ENCODE measurements at places on chromosomes 12 and 14. TPM values are rescaled to one million over a fixed set of nuclear protein-coding genes. Genes with fewer than 3 reads are reported as not detected.
A peak's percentile ranks its signal among the peaks of the same experiment; 100 is the strongest.

Gene IGF1
- 15.5 TPM for total RNA-seq

DNA sequence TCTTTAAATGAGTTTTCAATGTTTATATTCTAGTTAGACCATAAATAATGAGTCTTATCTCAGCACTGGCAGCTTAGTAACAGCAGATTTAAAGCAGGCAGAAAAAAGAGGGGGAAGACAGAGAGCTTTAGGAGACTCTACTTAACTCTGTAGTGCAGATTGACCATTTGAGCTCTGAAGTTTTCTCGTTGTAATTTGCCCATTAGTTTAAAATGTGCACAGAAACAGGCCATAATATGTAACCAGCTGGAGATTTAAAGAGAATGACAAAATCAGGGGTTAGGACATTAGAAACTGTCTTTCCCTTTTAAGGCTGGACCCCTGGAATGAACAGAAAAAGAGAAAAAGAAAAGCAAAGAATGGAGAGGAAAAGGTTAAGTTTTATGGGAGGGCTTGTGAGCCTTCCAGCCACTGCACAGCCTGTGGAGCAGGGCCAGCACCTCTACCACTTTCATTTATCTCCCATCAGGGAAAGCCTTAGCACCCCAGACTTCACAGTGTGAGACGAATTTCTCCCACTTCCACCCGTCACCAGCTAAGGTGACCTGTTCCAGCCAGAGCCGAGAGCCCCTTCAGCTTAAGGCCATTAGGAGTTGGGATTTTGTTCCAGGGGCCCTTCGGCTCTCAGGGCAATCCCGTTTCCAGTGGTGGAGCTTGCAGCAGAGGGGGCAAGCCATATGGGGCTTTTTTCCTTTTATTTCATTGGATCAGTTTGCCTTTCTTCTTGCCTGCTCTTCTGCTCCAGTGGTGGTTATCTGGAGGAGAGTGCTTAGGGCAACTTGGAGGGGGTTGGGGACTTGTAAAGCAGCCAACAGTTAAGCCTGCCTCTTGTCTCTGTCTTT lies 8.0 kb downstream of the IL22 start:
- H3K27ac ChIP-seq, result peak overlapping the region; percentile 80
- peak overlapping the region; percentile 6 for H3K4me3 ChIP-seq
- H3K36me3 ChIP-seq, result no peaks in the 10 kb centered on the region
- peaks cover 16% of the 10 kb centered on the region for H3K4me1 ChIP-seq

DNA sequence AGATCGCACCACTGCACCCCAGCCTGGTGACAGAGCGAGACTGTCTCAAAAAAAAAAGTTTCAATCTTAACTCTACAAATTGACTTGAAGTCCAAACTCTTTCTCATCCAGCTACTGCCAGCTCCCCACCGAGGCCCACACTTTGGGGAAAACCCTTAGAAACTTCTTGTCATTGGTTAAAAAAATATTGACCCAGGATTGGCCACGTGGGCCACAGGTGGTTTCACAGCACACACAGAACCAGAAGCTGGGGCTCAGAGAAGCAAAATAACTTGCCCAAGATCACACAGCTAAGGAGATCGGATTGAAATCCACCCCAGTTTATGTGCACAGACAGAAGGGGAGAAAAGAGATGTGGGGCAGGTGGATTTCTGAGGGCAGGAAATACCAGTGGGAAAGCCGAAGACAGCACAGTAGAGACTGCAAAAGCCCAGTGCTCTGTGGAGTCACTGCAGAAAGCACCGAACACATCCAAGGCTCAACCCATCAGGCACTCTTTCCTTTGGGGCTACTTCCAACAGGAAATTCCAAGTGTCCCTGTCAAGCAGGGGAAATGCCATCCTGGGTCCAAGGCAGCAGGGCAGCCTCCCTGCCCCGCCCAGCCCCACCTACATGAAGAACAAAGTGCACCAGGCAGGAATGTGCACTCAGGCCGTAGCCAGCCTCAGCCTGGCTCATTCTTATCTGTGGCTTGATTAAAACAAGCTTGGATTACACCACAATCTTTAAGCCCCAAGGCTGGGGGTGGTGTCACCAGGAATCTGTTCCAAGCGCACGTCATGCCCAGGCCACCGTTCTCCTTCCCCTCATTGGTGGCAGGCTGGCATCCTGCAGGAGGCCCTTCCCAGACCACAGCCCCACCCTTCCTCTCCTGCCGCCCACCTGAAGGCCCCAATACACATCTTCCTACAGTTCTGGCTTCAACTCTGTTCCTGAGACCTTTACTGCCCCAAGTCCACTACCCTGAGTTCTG lies 72.5 kb downstream of the ITPK1 start:
- no peaks in the 10 kb centered on the region for H3K36me3 ChIP-seq
- peaks cover 81% of the 10 kb centered on the region for H3K4me1 ChIP-seq
- DNase-seq, result peak; percentile 92
- peak overlapping the region; percentile 89 for H3K27ac ChIP-seq
- H3K27me3 ChIP-seq, result no peaks in the 10 kb centered on the region
- no peak overlapping the region for H3K4me3 ChIP-seq

- no peak overlapping the region for H3K4me3 ChIP-seq
- H3K4me1 ChIP-seq, result no peaks in the 10 kb centered on the region
- no peak for DNase-seq
- H3K27me3 ChIP-seq, result no peaks in the 10 kb centered on the region
These were observed 171.8 kb downstream of the FLRT2 start for GRCh38 chr14:85701763-85702162.

- no peaks in the 10 kb centered on the region for H3K27me3 ChIP-seq
- no peak overlapping the region for H3K4me3 ChIP-seq
- H3K36me3 ChIP-seq, result no peaks in the 10 kb centered on the region
- no peak for DNase-seq
These were observed 407.3 kb downstream of the AEBP2 start for GRCh38 chr12:19846574-19846973.

GRCh38 chr12:79183003-79183402 lies 318.4 kb downstream of the SYT1 start:
- no peaks in the 10 kb centered on the region for H3K4me1 ChIP-seq
- no peak overlapping the region for H3K4me3 ChIP-seq
- no peaks in the 10 kb centered on the region for H3K36me3 ChIP-seq
- no peak overlapping the region for H3K27ac ChIP-seq
- H3K27me3 ChIP-seq, result no peaks in the 10 kb centered on the region

DNA sequence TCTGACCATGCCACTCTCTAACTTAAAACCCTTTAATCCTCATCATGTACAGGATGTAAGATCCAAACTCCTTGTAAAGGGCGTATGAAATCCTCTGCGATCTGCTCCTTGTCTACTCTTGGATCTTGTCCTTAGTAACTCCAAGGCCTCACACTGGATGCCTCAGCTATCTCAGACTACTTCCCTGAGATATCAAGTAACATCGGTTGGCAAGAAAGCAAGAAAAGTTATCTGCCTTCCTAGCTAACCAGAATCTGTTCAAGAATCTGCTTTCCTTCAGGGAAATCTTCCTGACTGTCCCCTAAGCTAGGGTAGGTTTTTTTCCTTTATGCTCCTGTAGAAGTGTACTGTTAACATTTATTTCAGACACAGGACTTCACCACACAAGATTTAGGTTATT lies 82.6 kb downstream of the TAOK3 start:
- no peak overlapping the region for H3K27ac ChIP-seq
- no peaks in the 10 kb centered on the region for H3K4me1 ChIP-seq
- H3K36me3 ChIP-seq, result no peaks in the 10 kb centered on the region
- no peak for DNase-seq

GRCh38 chr12:77062846-77063461 lies 2.4 kb downstream of the E2F7 start:
- no peaks in the 10 kb centered on the region for H3K36me3 ChIP-seq
- no peak overlapping the region for H3K4me3 ChIP-seq
- no peak for DNase-seq
- H3K27ac ChIP-seq, result no peak overlapping the region

DNA sequence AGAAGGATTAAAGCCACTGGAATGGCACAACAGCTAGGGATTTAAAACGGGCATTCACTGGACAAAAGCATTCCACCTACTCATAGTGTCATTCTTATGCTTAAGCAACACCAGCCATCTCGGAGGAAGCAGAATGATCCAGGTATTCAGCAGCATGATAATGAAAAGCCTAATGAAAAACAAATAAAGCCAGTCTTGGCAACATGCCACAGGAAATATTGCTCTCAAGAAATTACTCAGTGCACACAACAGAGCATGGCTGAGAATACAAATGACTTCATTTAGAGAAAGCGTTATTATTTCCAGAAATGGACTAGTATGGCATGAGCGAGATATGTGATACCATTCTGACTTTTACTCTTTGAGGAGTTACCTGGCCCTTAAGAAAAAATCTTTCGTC lies 442.2 kb downstream of the APAF1 start:
- H3K36me3 ChIP-seq, result no peaks in the 10 kb centered on the region
- H3K27ac ChIP-seq, result no peak overlapping the region
- no peak overlapping the region for H3K4me3 ChIP-seq
- H3K27me3 ChIP-seq, result no peaks in the 10 kb centered on the region

Gene SLCO1C1
- 5.2 TPM for total RNA-seq

Gene WDR89
- total RNA-seq, result 3.8 TPM

DNA sequence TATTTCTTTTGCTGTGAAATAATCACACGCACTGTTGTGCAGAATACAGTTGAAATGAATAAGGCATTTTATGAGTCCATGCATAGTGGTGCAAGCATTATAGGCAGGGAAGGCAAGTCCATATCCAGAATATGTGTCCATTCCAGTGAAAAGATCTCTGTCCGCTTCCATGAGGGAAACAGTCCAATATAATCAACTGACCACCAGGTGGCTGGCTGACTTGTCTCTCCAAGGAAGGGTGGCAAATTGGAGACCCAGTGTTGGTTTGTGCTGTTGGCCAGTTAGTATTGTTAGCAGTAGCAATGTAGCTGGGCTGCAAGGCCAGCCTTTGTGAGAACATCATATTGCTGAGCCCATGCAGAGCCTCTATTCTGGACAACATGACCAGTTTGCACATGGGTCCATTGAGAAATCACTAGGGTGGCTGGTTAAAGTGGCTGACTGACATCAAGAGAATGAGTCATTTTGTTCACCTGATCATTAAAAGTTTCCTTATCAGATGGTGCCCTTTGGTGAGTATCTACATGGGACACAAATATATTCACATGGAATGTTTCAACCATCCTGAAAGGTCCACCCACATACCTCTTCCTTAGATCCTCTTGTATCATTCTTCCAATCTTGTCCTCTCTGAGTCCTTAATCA lies 17.3 kb upstream of the YAF2 start:
- DNase-seq, result no peak
- H3K4me1 ChIP-seq, result no peaks in the 10 kb centered on the region
- no peak overlapping the region for H3K4me3 ChIP-seq
- no peak overlapping the region for H3K27ac ChIP-seq
- H3K36me3 ChIP-seq, result no peaks in the 10 kb centered on the region

Gene ARHGEF40
- total RNA-seq, result 138 TPM

Gene RPS6KA5
- total RNA-seq, result 30.0 TPM

GRCh38 chr12:2783936-2784600 lies 10.7 kb upstream of the FKBP4 start:
- H3K36me3 ChIP-seq, result no peaks in the 10 kb centered on the region
- no peak overlapping the region for H3K4me3 ChIP-seq
- DNase-seq, result peak; percentile 67
- H3K27me3 ChIP-seq, result no peaks in the 10 kb centered on the region

- peaks cover 17% of the 10 kb centered on the region for H3K4me1 ChIP-seq
- no peak overlapping the region for H3K4me3 ChIP-seq
- no peaks in the 10 kb centered on the region for H3K36me3 ChIP-seq
- DNase-seq, result no peak
- H3K27me3 ChIP-seq, result no peaks in the 10 kb centered on the region
These were observed 18.4 kb downstream of the ANO6 start for GRCh38 chr12:45234139-45234865.

- no peak overlapping the region for H3K4me3 ChIP-seq
- no peaks in the 10 kb centered on the region for H3K36me3 ChIP-seq
- H3K27me3 ChIP-seq, result no peaks in the 10 kb centered on the region
- no peak for DNase-seq
These were observed 203.6 kb upstream of the SOX5 start for GRCh38 chr12:24153079-24153478.

Gene PLBD1
- 49.7 TPM for total RNA-seq

Gene CLEC1B
- not detected for total RNA-seq

GRCh38 chr14:105085766-105086165 lies 20.5 kb upstream of the GPR132 start:
- DNase-seq, result no peak
- H3K4me1 ChIP-seq, result peaks cover 39% of the 10 kb centered on the region
- no peak overlapping the region for H3K4me3 ChIP-seq

- H3K36me3 ChIP-seq, result no peaks in the 10 kb centered on the region
- DNase-seq, result no peak
- H3K27me3 ChIP-seq, result no peaks in the 10 kb centered on the region
These were observed 70.0 kb upstream of the BICD1 start for GRCh38 chr12:32036477-32037263.

Gene KLHL33
- not detected for total RNA-seq

DNA sequence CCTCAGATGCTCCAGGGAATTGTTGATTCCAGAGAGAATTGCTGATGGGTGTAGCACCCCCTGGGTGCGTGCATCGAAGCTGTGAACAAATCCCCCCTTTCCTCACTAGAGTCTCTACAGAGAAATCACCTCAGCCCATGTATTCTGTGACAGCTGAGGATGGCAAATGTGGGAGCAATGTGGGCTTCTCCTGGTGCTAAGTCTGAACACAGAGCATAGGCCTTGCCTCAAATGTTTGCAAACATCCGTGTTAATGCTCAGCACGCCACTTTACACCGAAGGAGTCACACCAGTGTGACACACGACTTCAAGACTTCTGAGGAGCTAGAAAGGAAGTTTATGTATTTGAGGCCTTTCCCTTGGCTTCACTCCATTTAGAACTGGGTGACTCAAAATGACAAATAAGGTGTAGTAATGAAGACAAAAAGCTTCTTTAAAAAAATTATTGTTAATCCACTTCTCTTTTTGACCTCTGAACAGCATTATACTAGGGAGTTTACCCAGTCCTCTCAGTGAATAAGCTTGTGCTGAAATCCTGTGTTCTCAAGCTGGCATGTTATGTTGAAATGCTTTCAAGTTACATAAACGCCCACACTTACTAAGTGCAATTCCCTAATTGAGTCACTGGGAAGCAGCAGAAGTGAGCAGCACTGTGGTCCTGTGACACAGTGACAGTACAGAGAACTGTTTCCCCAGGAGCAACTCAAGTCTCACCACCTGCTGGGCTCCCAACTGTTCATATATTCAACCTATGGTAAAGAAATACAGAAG lies 92.9 kb downstream of the FAR2 start:
- H3K27me3 ChIP-seq, result no peaks in the 10 kb centered on the region
- peak overlapping the region; percentile 77 for H3K27ac ChIP-seq
- no peaks in the 10 kb centered on the region for H3K36me3 ChIP-seq
- H3K4me3 ChIP-seq, result no peak overlapping the region

DNA sequence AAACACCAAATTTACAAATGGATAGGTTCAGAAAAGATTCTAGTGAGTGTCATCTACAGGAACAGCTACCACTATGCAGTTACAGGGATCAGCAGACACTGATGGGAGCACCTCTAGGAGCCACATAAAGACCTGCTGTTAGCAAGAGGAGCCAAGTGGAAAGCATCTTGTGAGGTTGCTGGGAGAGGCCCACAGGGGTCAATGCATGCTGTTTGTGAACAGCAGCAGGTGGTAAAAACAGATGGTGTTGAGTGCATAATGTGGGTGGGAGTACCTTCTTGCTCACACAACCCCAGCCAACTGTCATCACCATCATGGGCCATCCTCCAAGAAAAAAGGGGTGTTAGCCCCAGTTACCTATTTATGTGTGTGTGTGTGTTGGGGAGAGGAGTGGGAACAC lies 215.2 kb upstream of the SSTR1 start:
- DNase-seq, result no peak
- no peaks in the 10 kb centered on the region for H3K36me3 ChIP-seq
- H3K4me3 ChIP-seq, result no peak overlapping the region
- H3K4me1 ChIP-seq, result no peaks in the 10 kb centered on the region
- no peaks in the 10 kb centered on the region for H3K27me3 ChIP-seq

Data from transverse colon (tissue), 4 donors.